ENCODE measurements at places on chromosomes 4 and X.
A peak's percentile ranks its signal among the peaks of the same experiment; 100 is the strongest.

GRCh38 chr4:119000400-119000799 is 111.7 kb downstream of the SYNPO2 start:
- DNase-seq: no peak

DNA sequence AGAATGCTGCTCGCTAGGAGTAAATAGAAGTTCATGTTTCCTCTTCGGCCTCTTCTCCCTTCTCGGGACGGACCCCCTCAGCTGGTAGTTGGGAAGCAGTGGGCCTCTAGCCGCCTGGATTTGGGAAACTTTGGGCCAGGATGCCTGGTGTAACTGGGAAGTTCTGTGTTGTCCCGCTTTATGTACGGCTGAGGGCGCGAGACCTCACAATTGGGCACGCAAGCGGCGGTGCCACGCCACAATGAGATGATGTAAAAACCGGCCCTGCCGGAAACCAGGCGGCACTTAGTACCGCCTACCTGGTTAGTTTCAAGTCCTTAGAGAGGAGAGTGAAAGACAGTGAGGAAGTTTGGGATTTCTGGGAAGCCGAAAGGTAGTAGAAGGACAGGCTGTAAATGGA is at the start of gene CT83:
Gene CT83 (minus strand): TSS at position 155 of the 400 bp plus-strand sequence. CDS start 120 bp downstream, at position 35.
- no peak for DNase-seq

- no peak for DNase-seq
Observed at GRCh38 chr4:113292371-113293042, 243.1 kb downstream of the ANK2 start.

DNA sequence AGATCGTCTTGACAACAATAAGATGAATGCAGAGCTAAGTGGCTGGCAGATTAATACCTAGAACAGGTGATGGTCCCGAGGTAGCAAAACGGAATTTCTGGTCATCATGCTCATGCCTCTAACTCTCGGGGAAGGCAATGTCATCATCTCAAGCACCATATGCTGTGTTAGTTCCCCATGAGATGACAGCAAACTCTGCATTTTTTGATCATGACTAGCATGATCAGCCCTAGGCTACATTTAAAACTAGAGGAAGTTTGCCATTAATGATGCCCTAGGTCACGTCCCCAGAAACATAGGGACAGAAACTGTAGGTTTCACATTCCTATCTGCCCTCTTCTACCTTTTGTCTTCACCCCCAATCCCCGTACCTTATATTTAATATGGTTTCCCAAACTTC is 11.6 kb downstream of the LPAR4 start:
- DNase-seq: no peak

- DNase-seq: no peak
Observed at GRCh38 chr4:29243054-29243453, 1477.1 kb upstream of the PCDH7 start.

DNA sequence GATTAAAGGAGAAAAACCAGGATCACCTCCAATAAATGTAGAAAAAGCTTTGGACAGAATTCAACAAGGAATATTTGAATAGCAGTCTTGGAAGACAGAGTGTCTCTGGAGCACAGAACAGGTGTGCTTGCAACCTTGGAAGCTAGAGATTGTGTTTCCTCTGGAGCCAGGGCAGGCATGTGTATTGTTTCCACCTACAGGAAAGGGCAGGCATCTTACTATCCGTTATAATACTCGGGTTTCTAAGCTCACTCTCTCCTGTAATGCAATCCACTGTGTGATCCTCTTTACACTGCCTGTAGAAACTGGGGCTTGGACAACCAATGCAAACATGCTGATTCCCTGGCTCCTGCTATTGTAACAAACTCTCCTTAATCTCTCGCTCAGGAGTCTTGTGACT is 14.4 kb downstream of the CCDC110 start:
- no peak for DNase-seq

DNA sequence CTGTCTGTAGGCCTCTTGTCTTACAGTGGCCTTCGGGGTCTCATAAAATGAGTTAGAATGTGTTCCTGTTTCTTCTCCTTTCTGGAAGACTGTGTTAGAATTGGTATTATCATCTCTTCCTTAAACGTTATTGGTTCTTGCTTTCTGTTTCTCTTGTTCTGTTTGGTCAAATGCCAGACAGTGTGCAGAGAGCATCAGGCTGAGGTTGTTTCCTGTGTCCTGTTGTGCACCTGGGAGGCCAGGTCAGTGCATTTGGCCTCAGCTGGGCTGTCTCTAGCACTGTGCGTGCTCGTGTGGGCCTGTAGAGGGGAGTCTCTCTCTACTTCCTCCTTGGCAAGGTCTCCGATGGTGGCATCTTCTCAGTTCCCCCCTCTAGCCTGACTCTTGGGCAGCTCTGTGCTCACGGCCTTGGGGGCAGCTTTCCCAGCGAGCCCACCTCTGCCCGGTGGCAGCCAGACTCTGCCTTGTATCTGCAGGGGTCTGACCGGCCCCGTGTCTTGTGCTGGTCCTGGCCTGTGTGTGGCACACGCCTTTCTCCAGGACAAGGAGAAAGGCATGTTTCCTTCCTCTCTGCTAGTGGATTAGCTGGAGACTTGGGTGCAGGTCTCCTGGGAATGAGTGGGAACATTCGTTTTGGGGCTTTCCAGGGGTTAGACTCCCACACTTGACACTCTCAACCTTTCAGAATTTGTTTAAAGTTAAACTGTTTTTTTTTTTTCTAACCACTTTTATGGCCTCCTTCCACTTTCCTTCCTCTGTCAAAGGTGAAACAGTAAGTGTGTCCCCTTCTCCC is 62.3 kb downstream of the FAM193A start:
- DNase-seq: no peak

DNA sequence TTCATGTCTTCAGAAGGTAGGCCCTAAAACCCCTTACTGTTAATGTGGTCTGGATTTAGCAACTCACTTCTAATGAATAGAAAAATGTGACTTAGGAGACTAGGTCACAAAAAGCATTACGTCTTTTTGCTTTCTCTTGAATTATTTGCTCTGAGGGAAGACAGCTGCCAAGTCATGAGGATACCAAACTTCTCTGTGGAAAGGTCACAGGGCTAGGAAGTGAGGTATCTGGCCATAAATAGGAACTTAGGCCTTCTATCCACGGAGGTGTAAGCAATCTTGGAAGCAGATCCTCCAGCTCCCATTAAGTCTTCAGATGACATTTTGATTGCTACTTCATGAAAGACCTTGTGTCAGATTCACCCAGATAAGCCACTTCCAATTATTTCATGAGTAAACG is 120.6 kb downstream of the JADE1 start:
- no peak for DNase-seq

DNA sequence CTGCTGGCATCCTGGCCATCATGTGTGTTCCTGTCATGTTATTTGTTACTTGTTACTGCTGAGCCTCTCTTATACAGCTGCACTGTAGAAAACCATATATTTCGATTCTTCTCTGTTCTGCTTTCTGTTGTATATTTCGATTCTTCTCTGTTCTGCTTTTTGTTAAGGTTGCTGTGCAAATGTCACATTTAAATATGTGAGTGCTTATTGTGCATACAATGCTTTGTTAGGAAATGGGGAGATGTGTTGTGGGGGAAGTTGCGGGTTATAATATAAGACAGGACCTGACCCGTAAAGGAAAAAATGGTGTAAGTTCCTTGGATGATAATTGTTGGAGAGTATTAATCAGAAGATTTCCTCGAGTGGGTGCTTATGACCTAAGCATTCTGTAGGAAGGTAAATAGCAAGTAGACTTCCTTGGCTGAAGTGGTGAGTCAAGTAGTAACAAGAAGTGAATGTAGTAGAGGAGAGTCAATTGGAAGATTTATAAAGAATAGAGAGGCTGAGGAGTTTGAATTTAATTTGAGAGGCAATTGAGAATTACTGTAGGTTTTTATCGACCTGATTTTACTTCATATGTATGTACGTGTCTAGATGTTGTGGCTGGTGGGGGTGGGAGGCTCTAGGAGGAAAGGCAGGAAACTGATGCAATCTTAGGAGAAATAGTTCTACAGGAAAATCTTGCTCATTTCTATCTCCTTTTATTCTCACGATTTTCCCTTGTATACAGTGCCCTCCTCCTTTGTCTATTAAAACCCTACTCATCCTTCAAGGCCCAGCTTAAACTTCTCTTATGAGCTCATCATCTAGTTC is 8.5 kb downstream of the OGT start:
- DNase-seq: peak; percentile 45

DNA sequence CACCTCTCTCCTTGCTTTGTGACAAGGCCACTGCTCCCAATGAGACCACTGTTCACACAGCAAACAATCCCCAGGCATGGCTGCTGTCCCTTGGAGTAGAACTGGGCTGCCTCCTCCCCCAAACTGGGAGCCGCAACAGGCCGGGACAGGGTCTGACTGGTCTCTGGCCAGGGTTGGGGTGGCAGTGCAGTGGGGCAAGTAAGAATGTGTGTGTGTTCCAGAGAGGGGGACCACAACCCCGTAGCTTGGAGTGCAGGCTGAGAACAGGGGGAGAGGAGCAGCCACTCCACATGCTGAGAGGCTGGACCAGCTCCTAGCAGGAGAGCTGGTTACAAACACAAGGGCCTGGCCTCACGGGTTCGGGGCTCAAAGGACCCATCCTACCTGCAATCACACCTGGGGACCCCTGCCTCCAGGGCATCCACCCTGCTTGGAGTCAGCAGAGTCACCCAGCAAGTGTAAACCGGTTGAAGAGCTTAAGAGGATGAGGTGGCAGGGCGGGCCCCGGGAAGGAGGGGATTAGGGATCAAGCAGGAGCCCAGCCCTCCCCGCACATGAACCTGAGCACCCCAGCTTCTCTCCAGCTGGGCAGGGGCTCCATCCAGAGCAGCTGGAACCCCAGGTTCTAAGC is 3.8 kb upstream of the ZNF185 start:
- no peak for DNase-seq

- DNase-seq: no peak
Observed at GRCh38 chr4:127759228-127759820, 22.8 kb upstream of the HSPA4L start.

DNA sequence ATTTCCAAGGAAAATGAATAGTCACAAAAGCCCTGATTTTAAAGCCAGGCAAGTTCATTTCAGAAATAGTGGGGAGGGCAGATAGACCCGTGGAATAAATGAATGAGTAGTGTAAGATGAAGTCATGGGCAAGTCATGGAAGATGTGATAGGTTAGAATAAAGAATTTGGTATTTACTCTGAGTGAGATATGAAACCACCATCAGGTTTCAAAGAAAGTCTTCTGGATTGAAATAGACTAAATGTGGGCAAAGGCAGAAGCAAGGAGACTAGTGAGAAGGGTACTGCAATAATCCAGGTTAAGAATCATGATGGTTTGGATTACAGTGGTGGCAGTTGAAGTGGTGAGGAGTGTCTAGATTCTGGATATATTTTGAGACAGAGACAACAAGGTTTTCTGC is 218.5 kb upstream of the AFF2 start:
- no peak for DNase-seq

- DNase-seq: no peak
Observed at GRCh38 chr4:133866328-133866699, 335.3 kb downstream of the PABPC4L start.

GRCh38 chrX:72045141-72045540 is 86.6 kb downstream of the RTL5 start:
- DNase-seq: no peak

DNA sequence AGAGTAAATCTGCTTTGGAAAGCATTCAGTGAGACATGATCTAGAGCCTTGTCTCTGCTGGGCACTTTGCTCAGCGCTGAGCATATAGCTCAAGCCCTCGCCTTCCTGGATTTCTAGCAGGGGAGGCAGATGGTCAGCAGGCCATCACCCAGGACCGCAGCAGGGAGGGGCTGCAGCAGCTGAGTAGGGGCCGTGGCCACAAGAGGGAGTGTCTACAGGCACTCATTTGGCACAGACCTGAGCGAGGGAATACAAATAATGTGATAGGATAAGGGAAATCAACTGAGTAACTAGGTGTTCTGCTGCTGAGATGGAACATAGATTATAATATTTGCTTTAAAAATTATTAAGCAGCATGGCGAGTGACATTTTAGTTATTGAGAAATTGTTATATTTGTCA is 30.2 kb downstream of the OFD1 start:
- DNase-seq: no peak

DNA sequence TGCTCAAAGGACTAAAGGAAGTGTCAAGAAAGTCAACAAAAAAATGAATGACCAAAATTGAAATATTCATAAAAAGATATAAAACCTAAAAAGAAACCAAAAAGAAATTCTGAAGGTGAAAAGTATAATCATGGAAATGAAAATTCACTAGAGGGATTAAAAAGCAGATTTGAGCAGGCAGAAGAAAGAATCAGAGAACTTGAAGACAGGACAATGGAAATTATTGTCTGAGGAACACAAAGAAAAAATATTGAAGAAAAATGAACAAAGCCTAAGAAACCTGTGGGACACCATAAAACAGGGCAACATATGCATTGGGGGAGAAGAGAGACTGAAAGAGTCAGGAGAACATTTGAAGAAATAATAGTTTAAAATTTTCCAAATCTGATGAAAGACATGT is 9.9 kb upstream of the SPON2 start:
- DNase-seq: no peak

DNA sequence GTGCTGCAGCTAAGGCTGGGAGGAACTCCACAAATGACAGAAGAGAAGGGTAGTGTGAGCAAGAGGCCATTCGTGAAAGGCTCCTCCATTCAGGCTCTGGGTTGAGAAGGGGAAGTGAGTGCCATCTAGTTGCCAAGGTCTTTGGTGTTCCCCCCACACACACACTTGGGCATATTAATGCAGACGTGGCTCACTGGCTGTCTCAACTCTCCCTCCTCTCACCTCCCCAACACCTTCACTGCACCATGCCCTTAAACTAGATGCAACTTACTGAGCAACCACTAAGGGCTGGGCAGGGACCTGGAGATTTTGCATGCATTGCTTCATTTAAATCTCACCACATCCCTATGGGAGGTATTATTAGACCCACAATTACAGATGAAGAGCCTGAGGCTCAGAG is 8.7 kb downstream of the CLRN2 start:
- no peak for DNase-seq

- no peak for DNase-seq
Observed at GRCh38 chrX:123990602-123991001, 29.1 kb downstream of the STAG2 start.

GRCh38 chr4:124642846-124643245 is 69.7 kb downstream of the ANKRD50 start:
- no peak for DNase-seq

DNA sequence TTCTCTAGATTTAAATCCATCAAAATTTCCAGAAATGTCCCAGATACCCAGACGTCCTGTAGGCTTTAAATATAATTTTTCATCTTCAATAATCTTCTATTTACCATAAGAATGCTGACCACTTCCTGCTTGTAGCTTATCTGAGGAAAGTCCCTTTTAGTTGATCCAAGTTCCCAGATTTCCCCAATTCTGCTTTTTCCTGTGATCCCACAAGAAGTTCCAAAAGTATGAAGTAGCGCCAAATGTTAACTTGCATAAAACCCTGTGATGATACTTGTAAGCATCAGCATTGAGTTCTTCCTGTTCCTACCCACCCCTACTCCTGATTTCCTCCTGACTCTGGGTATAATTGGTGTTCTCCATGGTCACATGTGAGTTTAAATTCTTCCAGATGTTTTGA is 10.6 kb upstream of the TLR8 start:
- no peak for DNase-seq

DNA sequence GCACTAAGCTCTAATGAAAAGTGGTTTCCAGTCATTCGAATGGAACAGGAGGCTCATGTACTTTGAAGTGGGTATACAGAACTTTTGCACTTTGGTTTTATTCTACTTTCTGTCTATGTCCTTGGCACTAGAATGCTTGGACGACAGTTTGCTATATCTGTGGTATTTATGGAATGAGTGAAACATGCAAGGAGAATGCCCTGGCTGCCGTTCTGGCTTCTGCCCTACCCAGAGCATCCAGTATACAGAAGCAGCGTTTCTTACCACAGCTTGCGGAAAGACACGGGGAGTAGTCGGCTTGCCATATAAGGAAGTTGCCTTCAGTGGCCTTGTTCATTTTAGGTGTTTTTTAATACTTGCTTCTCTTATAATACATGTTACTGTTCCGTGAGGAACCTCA is 98.0 kb downstream of the TBL1X start:
- DNase-seq: no peak

Measured in stimulated activated CD4-positive, alpha-beta T cell treated with anti-CD3 and anti-CD28 coated beads, Interleukin-4, amount 100 ng/mL, for 4 hours (primary cell).